Colonic mucosa (tissue), 4 donors: ENCODE measurements at places on chromosomes 6 and 20. TPM values are rescaled to one million over a fixed set of nuclear protein-coding genes. Genes with fewer than 3 reads are reported as not detected.

MUCL3 gene
- total RNA-seq: not detected

- H3K36me3 ChIP-seq: peaks cover 9% of the 10 kb centered on the region
- H3K4me1 ChIP-seq: no peaks in the 10 kb centered on the region
- DNase-seq: no peak
- no peak overlapping the region for H3K4me3 ChIP-seq
- no peak overlapping the region for H3K27ac ChIP-seq
These were observed 64.8 kb upstream of the SMIM8 start for GRCh38 chr6:87257565-87257964.

- H3K27me3 ChIP-seq: no peaks in the 10 kb centered on the region
- H3K27ac ChIP-seq: no peak overlapping the region
- no peaks in the 10 kb centered on the region for H3K4me1 ChIP-seq
- DNase-seq: no peak
These were observed 222.0 kb upstream of the SGK1 start for GRCh38 chr6:134539865-134540323.

KCNK16 gene
- not detected for total RNA-seq

GRCh38 chr20:45589725-45590124, 10.6 kb upstream of the WFDC8 start:
- H3K4me1 ChIP-seq: no peaks in the 10 kb centered on the region
- no peak overlapping the region for H3K27ac ChIP-seq
- DNase-seq: no peak
- no peak overlapping the region for H3K4me3 ChIP-seq
- no peaks in the 10 kb centered on the region for H3K27me3 ChIP-seq

OPRL1 gene
- total RNA-seq: 0.25 TPM

DNA sequence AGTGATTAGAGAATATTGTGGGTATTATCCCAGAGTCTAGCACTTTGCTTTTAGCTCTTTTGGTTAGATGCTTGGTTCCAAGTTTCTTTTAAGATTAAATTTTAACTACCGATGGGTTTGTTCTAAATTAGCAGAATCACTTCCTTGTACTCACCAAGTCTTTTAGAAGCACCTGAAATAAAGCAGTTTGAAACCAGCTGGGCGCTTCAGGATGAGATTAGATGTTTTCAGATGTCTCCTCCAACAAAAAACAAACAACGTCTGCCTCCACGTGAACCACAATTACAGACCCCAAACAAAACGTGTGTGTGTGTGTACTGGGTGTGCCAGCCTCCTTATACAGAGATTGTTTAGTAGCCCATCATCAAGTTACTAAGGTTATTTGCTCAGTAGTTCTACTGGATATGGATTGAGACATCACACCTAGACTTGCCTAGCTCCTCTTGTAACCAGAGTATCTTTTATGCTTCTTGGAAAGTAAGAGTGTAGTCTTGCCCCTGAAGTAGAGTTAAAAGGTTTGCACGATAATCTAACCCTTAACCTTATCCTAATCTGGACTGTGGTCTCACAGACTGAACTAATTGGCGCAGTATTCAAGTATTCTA, 2.3 kb downstream of the DSTN start:
- peaks cover 9% of the 10 kb centered on the region for H3K4me1 ChIP-seq
- H3K27me3 ChIP-seq: no peaks in the 10 kb centered on the region
- no peaks in the 10 kb centered on the region for H3K36me3 ChIP-seq

GRCh38 chr20:47951521-47951971, 166.3 kb upstream of the SULF2 start:
- no peak overlapping the region for H3K27ac ChIP-seq
- H3K4me3 ChIP-seq: no peak overlapping the region
- H3K4me1 ChIP-seq: no peaks in the 10 kb centered on the region
- DNase-seq: no peak
- H3K36me3 ChIP-seq: no peaks in the 10 kb centered on the region

UNC93A gene
- total RNA-seq: 2.5 TPM

EPPIN gene
- total RNA-seq: not detected

DNA sequence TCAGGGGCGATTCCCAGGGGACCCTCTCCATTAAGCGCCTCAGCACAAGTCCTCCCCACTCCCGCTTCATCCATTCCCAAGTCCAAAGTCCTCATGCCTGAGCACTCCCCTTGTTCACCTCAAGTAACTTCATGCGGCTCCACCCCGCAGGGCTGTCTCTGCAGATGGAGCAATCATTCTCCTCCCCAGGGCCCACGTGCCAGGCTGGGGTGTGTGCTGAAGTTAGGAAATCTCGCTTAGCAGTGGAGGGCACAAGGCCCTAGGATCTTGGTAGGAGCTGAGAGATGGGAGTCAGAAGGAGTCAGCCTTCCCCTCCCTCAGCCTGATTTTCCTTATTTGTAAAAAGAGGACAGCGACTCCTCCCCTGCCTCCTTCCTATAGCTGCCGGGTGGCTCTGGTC, 3.5 kb downstream of the TGM3 start:
- no peaks in the 10 kb centered on the region for H3K4me1 ChIP-seq
- no peaks in the 10 kb centered on the region for H3K36me3 ChIP-seq
- peak; percentile 83 for DNase-seq
- no peak overlapping the region for H3K4me3 ChIP-seq

GRCh38 chr20:4904127-4904860, 97.0 kb downstream of the SLC23A2 start:
- no peak overlapping the region for H3K27ac ChIP-seq
- H3K4me3 ChIP-seq: no peak overlapping the region
- no peaks in the 10 kb centered on the region for H3K36me3 ChIP-seq
- H3K4me1 ChIP-seq: no peaks in the 10 kb centered on the region
- DNase-seq: no peak

CLPSL2 gene
- not detected for total RNA-seq

PROCR gene
- total RNA-seq: 14.5 TPM

- H3K27me3 ChIP-seq: no peaks in the 10 kb centered on the region
- H3K4me1 ChIP-seq: no peaks in the 10 kb centered on the region
- no peak for DNase-seq
- H3K4me3 ChIP-seq: no peak overlapping the region
- H3K27ac ChIP-seq: no peak overlapping the region
These were observed 50.5 kb downstream of the FHL5 start for GRCh38 chr6:96613291-96613999.

- no peaks in the 10 kb centered on the region for H3K36me3 ChIP-seq
- no peaks in the 10 kb centered on the region for H3K27me3 ChIP-seq
- H3K27ac ChIP-seq: no peak overlapping the region
- no peaks in the 10 kb centered on the region for H3K4me1 ChIP-seq
- no peak overlapping the region for H3K4me3 ChIP-seq
These were observed 507.3 kb upstream of the ARID1B start for GRCh38 chr6:156269751-156270369.

F13A1 gene
- total RNA-seq: 49.4 TPM

DNA sequence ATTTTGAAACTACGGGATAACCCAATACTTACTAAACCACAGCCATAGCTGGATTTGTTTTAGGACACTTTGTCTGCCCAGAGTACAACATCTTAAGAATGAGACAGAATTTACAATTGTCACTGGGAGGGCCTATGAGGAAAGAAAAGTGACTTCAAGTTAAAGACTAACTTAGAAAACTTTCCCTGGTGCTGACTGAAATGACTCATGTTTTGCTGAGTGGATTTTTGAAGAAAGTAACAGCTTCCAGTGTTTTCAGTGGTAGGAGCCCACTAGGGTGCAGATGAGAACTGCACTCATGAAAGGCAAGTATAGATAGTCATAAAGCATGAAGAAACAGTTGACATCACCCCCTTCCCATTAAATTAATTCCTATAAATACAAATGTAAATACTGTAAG, 988.2 kb upstream of the MAP3K7 start:
- DNase-seq: no peak
- no peaks in the 10 kb centered on the region for H3K36me3 ChIP-seq
- H3K4me1 ChIP-seq: no peaks in the 10 kb centered on the region
- no peak overlapping the region for H3K27ac ChIP-seq

- peak; percentile 79 for DNase-seq
- H3K4me3 ChIP-seq: no peak overlapping the region
- no peaks in the 10 kb centered on the region for H3K36me3 ChIP-seq
- H3K27me3 ChIP-seq: no peaks in the 10 kb centered on the region
These were observed 10.6 kb downstream of the CTCFL start for GRCh38 chr20:57514273-57514751.
